ENCODE measurements at places on chromosomes 2 and 18. TPM values are rescaled to one million over a fixed set of nuclear protein-coding genes. Genes with fewer than 3 reads are reported as not detected.

Gene CFC1
- polyA plus RNA-seq: not detected

Gene SLC9A2
- not detected for polyA plus RNA-seq

Gene IL36RN
- polyA plus RNA-seq: not detected

Gene G6PC2
- polyA plus RNA-seq: not detected

Gene MYO1B
- 110 TPM for polyA plus RNA-seq

Gene ROCK1
- 28.5 TPM for polyA plus RNA-seq

Gene PID1
- polyA plus RNA-seq: 1.8 TPM

Gene IL1R1
- polyA plus RNA-seq: 102 TPM

Gene CPS1
- 21.6 TPM for polyA plus RNA-seq

Gene SCLY
- polyA plus RNA-seq: 11.2 TPM

Gene GALNT13
- not detected for polyA plus RNA-seq

Gene KCNS3
- 0.46 TPM for polyA plus RNA-seq
